ENCODE measurements at places on chromosomes 3 and 15.

- DNase-seq = no peak
Measured at GRCh38 chr3:168028086-168028485, 67.6 kb downstream of the GOLIM4 start.

DNA sequence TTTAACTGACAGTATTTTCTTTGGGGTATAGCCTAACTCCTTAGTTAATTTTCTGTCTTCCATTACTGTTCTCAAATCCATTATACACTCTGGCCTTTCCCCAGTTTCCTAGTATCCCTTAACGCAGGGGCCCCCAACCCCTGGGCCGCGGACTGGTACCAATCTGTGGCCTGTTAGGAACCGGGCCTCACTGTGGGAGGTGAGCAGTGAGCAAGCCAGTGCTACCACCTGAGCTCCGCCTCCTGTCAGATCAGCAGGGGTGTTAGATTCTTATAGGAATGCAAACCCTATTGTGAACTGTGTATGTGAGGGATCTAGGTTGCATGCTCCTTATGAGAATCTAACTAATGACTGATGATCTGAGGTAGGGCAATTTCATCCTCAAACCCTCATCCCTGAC lies 75.1 kb downstream of the DOCK3 start:
- no peak for DNase-seq

DNA sequence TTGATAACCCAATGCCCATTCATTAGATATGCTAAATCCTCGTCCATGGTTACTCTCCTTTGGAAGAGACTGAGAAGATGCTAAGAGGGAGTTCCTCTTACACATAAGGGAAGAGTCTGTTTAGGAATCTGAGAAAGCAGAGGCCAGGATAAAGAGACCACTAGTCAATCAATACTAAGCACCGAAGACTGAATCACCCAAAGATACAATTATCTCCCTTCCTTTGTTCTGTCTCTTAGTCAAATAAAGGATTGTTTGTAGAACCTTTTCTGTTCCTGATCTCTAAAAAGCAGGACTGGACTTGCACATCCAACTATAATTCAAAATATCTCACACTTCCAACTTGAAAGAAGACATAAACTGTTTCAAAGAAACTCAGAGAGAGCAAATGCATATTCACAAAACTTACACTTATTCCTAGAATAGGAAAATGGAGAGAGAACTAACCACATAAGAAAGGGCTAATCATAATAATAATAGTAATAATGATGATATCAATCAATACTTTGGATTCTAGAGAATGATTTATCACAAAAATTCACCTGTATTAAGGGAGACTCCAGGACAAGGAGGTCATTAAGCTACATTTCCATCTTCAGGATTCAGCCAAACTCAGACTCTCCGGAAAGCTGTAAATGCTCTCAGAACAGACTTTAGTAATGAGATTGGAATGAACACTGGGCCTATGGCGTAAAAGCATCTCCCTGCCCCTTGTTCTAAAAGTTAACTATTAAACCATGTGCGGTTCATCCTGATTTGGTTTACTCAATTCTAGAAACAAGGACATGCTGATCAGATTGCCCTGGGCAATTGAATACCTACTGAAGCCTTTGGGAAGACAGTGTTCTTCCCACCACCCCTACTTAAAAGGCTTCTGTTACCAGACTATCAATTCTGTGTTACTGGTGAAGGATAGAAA lies 401.5 kb downstream of the ZBTB20 start:
- DNase-seq = no peak

- no peak for DNase-seq
Measured at GRCh38 chr3:40877631-40878463, 321.5 kb upstream of the CTNNB1 start.

GRCh38 chr15:33034588-33034987 lies 159.9 kb downstream of the FMN1 start:
- DNase-seq = no peak

DNA sequence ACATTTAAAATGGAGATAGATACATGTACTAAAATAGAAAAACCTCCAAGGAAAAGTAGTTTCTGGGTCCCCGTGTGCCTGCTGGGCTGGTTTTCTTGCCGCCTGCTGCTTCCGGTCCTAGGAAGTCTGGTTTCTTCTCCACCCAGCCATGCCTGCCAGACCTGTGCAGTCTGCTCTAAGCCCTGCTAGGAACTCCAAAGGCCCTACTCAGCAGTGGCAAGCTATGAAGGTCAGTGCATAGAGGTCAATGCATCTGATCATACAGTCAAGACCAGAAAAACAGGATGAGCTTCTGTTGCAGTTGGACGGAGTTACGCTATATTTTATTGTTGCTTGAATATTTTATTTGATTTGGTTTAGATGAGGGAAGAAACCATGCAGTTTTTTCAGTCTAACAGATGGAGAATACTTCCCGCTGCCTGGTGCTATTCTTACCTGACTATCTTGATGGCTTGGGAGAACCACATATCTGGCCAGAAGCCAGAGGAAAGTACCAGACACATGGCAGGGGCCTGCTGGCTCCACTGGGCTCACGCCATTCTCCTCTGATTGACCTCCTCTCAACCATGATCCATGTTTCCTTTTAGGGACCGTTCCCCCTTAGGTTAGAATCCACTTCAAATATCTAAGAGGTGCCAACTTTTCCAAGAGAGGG lies 226.8 kb upstream of the ST8SIA2 start:
- no peak for DNase-seq

- no peak for DNase-seq
Measured at GRCh38 chr3:126052196-126053058, 31.5 kb downstream of the SLC41A3 start.

GRCh38 chr3:172647823-172648222 lies 63.0 kb downstream of the NCEH1 start:
- DNase-seq = no peak

DNA sequence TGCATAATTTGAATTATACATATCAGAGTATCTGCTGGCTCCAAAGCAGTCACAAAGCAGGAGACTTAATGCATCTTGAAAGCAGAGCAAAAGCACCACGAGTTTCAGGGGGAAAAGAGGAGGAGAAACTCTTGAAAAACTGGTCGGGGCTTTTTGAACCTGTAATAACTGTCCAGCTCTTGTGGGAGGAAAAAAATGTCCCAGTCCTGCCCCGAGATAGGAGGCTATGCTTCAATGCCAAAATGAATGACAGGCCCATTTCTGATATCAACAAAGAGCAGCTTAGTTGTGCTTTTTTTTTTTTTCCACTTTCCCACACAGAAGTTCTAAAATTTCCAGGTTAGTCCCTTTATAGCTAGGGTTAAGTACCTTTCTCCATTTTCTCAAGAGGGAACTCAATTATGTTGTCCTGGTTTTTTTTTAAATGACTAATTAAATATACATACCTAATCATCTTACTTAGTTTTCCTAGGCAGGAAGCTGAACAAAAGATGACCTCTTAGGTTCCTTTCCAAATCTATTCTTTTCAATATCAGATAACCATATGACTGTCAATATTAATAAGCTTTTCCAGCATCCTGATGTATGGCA lies 120.2 kb downstream of the TFDP2 start:
- no peak for DNase-seq

- no peak for DNase-seq
Measured at GRCh38 chr15:76114561-76114960, 54.8 kb downstream of the TMEM266 start.

All from Kasumi-1 (cell line).